ENCODE measurements at places on chromosomes 13 and 19. TPM values are rescaled to one million over a fixed set of nuclear protein-coding genes. Genes with fewer than 3 reads are reported as not detected.

PALM gene
- total RNA-seq, result 10.8 TPM

GRCh38 chr13:43785261-43785649 lies 1.5 kb downstream of the ENOX1 start:
- H3K27me3 ChIP-seq, result no peaks in the 10 kb centered on the region
- H3K4me1 ChIP-seq, result peaks cover 7% of the 10 kb centered on the region
- no peaks in the 10 kb centered on the region for H3K36me3 ChIP-seq
- no peak overlapping the region for H3K27ac ChIP-seq
- no peak for DNase-seq

DNA sequence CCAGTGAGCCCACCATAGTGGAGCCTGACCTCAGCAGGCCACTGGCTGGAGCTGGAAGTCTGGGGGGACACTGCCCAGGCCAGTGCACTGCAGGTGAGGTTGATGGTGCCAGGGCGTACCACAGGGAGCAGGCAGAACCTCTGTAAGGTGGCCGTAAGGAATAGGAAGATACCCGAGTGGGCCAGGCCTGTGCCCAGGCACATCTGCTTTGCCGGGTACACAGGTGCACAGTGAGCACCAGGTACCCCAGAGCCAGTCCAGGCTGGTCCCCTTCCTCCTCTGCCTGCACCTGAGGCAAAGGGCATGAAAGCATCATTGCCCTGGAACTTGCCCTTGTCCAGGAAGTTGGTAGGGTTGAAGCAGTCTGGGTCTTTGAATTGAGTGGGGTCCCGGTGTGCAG lies 9.5 kb downstream of the EGLN2 start:
- DNase-seq, result no peak
- no peak overlapping the region for H3K27ac ChIP-seq
- peaks cover 6% of the 10 kb centered on the region for H3K36me3 ChIP-seq
- 0 out of 2 replicates have a peak, but pooled peaks cover 1% of the 10 kb centered on the region for H3K4me1 ChIP-seq
- H3K4me3 ChIP-seq, result no peak overlapping the region
- H3K27me3 ChIP-seq, result no peaks in the 10 kb centered on the region

GRCh38 chr19:15631817-15632216 lies 8.9 kb upstream of the CYP4F3 start:
- H3K36me3 ChIP-seq, result no peaks in the 10 kb centered on the region
- peak; percentile 43 for DNase-seq
- H3K4me1 ChIP-seq, result no peaks in the 10 kb centered on the region
- H3K27me3 ChIP-seq, result 0 out of 2 replicates have a peak, but pooled peaks cover 7% of the 10 kb centered on the region
- no peak overlapping the region for H3K4me3 ChIP-seq

GRCh38 chr19:7590256-7590655 lies 5.4 kb upstream of the CAMSAP3 start:
- H3K4me3 ChIP-seq, result no peak overlapping the region
- no peaks in the 10 kb centered on the region for H3K36me3 ChIP-seq
- DNase-seq, result peak; percentile 44
- H3K27ac ChIP-seq, result no peak overlapping the region
- no peaks in the 10 kb centered on the region for H3K27me3 ChIP-seq

DNA sequence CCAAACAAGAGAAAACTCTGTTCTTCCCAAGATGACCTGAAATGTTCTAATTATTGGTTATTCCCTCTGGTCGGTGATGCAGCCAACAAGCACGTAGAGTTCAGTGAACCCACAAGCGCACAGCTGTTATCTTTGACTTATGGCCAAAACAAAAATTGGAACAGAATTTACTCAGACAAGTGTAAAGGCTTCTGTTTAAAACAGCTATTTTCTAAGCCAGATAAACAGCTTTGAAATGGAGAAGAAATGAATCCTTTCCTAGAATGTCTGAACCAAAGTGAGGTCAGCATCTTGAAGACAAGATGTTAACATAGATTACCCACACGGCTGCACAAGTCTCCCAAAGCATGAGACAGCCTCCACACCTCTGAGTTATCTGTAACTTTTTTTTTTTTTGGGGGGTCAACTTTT lies 669.2 kb downstream of the DIAPH3 start:
- H3K27me3 ChIP-seq, result no peaks in the 10 kb centered on the region
- no peaks in the 10 kb centered on the region for H3K4me1 ChIP-seq
- no peaks in the 10 kb centered on the region for H3K36me3 ChIP-seq
- H3K27ac ChIP-seq, result no peak overlapping the region
- no peak for DNase-seq
